ENCODE measurements at places on chromosomes 11 and 22.

DNA sequence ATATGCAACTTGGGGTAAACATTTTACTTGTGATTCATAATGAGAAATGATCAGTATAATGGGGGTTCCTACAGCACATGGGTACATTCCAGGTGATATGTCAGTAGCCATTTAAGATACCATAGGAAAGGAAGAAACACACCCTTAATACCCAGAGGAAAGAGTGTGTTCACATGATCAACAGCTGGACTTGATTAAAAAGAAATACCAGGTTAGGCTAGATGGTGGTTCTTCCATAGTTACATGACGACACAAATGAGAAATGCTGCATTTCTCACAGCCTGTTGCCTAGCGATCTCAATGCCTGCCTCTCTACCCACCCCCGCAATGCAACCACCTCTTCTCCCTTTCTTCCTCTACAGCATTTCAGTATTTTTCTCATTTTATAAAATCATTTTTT is 96.8 kb downstream of the TTC28 start:
- DNase-seq: no peak

- no peak for DNase-seq
Observed at GRCh38 chr11:83957038-83957900, 671.1 kb upstream of the CCDC90B start.

- DNase-seq: peak; percentile 75
Observed at GRCh38 chr11:67504950-67505581, at the start of gene PITPNM1. TSS of gene PITPNM1 (minus strand) at chr11:67505363. CDS start at chr11:67504180, 1,183 bp downstream.

DNA sequence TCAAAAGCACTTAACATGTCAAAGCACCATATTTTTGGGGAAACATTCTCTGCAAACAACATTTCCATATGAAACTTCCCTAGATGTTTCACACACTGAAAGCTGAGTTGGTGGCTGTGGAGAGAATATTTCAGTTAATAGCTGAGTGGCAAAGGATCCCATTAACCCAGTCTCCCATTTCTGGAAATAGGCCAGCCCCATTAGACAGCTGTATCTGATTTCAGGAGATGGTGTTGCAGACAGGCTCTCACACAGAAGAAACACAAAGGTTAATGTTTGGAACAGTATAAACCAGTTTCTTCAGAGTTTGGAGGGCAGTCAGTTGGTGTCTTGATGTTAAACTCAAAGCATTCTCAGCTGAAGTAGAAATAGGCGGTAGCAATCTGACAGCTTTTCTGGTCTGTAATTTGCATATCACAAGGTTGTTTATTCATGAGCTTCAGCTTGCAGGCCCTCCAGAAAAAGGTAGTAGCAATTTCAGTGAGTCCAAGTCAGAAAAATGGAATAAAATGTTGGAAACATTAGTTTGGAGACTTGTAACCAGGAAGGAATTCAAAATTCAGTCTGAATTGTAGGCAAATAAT is 15.5 kb upstream of the ZBTB44 start:
- DNase-seq: no peak

GRCh38 chr11:8277691-8278090 is 14.0 kb upstream of the LMO1 start:
- DNase-seq: no peak

DNA sequence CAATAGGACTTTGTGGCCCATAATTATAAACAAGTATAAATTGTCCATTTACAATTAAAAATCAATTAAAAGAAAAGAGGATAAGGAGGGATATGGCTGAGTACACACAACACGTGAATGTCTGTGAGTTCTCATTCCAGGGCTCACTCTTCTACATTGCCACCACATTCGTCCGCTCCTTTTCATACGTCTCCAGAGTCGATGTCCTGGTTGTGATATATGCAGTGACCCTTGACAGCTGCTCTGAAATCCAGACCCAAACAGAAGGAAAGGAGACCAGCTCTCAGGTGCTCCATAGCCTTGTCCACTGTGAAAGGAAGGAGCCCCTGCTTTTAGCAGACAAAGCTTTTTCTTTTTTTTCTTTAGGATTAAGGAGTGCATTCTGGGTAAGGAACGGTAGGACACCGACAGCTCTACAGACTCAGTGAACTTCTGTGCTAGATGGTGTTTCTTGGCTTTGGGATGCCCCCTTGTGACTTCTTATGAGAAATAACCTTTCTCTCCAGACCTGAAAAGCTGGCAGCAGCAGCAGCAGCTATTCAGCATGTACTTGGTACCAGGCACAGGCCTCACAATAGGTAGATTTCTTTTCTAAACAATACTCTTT is 19.7 kb upstream of the DNAJB13 start:
- DNase-seq: peak; percentile 70

- no peak for DNase-seq
Observed at GRCh38 chr11:119614222-119615002, 114.6 kb downstream of the NECTIN1 start.

DNA sequence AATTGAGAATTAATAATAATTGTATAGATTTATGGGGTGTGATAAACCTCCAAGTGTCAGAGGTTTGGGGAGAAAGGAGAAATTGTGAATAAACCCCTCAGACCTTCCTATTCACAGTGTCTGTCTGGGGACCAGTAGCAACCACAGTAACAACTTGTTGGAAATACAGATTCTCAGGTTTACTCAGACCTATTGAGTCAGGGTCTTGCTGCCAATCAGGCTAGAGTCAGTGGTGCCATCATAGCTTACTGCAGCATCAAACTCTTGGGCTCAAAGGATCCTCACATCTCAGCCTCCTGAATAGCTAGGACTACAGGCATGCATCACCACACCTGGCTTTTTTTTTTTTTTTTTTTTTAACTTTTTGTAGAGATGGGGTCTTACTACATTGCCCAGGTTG is 17.3 kb downstream of the SLC3A2 start:
- no peak for DNase-seq

GRCh38 chr22:39290724-39291161 is 28.7 kb downstream of the RPL3 start:
- DNase-seq: no peak

DNA sequence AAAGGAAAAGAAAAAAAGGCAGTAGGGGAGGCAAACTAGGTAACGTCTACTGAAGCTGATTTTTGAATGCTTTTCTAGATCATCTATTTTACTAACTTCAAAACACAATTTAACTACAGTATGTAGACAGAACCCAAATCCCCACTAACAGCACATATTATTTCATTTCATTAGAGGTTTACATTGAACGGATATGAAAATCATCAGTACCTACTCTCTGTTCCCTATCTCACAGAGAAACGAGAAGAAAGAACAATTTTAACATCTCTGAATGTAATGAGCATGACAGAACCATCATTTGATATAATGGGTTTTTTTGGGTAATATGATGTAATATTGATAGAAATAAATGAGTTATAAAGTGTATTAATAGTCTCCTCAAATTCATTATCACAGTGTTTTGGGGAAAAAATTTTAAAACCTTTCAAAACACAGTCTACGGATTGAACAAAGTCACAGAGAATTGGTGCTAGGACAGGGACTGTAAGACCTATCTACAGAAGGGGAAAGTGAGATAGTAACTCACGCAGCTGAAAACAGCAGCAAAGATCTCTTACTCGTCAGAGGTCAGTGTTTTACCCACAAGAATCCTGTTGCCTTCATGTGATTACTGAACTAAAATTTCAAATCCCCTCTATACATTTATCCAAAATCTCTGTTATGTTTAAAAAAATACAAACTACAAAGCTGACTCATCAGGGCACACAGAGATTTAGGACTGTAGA is 77.3 kb downstream of the ZBTB44 start:
- no peak for DNase-seq

DNA sequence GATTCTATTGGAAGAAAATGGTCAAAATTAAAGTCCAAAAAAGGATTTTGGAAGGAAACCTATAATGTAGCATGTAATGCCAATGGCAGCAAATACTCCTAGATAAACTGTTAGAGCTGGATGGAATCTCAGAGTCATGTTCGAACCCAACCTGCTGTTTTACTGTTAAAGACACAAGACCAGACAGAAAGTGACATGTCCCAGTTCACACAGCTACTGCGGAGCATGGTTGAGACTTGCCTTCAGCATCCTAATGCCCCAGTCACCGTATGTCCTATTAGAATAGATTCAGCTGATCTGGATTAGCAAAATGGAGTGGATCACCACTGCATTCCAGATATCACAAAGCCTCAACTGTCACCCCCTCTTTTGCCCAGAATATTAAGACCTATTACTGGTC is 14.9 kb downstream of the PISD start:
- DNase-seq: no peak

DNA sequence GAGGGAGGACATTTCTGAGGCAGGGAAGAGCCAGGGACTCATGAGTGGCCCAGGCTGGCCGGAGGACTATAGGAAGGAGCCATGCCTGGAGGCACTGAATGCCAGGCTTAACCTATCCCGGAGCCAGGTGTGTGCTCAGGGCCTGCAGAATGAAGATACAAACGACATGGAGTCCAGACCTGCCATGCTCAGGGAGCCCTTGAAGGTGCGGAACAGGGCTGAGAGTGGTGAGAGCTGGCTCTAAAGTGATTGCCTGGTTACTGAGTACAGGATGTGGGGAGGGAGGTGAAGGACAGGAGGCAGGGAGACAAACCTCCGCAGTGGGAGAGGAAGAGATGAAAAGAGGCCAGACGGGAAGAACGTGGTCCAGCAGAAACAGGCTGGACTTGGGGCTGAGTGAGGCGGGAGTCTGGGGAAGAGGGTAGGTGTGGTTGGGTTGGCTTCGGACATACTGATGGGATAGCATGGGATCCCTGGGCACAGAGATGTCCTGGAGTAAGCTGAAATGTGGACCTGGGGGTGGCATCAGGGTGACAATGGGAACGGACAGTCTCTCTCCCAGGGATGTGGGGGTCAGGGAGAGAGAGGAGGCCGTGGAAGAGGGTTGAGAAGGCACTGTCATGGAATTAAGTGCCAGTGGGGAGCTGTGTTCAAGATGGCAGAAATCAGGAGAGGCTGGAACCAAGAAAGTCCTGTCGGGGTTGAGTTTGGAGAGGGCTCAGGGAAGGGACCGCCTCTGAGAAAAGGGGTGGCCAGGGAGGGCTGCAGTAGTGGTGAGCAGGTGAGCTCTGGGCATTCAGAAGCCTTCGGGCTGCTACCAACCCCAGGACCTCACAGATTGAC is 1.5 kb upstream of the ANKRD13D start:
- no peak for DNase-seq

GRCh38 chr11:12192794-12193514 is 82.6 kb downstream of the MICAL2 start:
- DNase-seq: no peak

GRCh38 chr11:3090096-3090901 is 33.1 kb upstream of the CARS1 start:
- no peak for DNase-seq

GRCh38 chr11:16812274-16812673 is 73.8 kb downstream of the C11orf58 start:
- DNase-seq: no peak

Data from WERI-Rb-1 (cell line).